ENCODE measurements at places on chromosomes 11 and 22.

- DNase-seq = no peak
Measured at GRCh38 chr11:47333886-47334443, 18.5 kb downstream of the MYBPC3 start.

GRCh38 chr11:75384438-75385080, 14.8 kb upstream of the RPS3 start:
- DNase-seq = peak; percentile 79

- DNase-seq = no peak
Measured at GRCh38 chr22:36360871-36361383, 26.8 kb downstream of the MYH9 start.

GRCh38 chr11:131154351-131154750, 216.1 kb upstream of the NTM start:
- no peak for DNase-seq

DNA sequence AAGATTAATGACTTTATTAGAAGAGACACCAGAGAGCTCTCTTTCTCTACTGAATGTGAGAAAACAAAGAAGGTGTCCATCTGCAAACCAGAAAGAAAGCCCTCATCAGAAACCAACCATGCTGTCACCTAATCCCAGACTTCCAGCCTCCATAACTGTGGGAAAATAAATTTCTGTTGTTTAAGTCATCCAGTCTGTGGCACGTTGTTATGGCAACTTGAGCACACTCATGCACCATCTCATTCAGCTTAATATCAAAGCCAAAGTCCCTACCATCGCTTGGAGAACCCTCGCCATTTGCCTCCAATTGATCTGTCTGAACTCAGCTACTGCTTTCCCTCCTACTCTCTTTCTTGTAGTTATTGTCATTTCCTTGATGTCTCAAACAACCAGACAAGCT, 766.1 kb upstream of the ARHGAP42 start:
- DNase-seq = no peak

GRCh38 chr11:113725913-113726312, 19.8 kb upstream of the TMPRSS5 start:
- DNase-seq = no peak

DNA sequence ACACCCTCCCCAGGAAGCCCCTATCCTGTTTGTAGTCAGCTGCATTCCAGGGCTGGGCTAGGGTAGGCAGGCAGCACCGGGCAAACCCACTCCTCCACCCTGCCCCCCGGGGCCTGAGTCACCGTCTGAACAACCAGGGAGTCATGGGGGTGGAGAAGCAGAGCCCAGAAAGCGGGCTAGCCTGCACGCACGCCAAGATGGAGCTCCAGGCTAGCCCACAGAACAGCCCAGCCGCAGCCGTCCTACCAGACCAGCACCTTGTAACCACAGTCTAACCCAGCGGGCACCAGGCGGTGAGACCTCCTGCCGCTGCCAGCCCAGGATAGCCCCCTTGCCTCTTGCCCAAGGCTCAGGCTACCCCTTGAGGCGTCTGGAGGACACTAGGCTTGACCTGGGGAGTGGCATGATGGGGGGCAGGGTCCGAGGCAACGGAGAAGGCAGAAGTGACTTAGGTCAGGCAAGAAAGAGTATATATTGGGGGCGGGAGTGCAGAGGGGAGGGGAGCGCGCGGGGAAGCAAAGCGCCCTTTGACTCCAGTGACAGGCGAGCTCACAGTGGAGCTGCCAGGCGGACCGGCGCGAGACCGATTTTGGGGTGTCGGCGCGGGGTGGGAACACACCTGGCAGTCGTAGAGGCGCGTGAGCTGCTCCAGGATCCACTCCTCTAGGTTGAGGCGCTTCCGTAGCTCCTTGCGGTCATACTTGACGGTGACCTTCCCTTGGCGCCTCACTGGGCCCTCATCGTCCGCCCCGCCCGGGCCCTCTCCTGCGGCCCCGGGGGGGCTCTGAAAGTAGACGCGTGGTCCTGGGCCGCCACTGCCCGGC, 734 bp downstream of the PPP1R14B start:
- peak; percentile 87 for DNase-seq

DNA sequence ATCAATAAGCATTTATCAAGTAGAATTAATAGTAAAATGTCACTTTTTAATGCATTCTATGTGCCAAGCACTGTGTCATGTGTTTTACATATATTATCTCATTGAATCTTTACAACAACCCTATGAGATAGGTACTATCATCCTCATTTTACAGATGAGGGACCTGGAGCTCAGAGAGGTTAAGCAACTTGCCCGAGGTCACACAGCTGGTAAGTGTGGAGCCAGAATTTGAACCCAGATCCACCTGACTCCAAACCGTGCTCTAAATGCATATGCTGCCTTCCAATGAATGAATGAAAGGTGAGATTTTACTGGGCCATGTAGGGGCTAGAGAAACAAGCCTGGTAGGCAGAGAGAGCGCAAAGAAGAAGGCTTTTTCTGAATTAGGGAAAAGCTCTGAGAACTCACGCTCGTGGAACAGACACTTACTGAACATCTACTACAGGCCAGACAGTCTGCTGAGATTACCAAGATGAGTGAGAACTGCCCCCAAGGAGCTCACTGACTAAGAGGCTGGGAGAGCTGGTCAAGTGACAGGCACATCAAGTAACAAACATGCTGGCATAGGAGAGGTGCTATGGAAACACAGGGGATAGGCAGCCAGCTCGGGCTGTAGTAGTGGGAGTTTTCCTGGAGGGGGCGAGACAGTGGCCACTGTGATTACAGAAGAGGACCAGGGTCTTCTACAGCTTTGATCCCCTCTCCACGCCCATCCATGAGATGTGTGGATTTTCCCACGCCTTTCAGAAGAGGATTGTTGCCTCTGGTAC, 4.4 kb downstream of the ABCG4 start:
- DNase-seq = no peak

- no peak for DNase-seq
Measured at GRCh38 chr22:50310031-50310722, 2.7 kb upstream of the PLXNB2 start.

DNA sequence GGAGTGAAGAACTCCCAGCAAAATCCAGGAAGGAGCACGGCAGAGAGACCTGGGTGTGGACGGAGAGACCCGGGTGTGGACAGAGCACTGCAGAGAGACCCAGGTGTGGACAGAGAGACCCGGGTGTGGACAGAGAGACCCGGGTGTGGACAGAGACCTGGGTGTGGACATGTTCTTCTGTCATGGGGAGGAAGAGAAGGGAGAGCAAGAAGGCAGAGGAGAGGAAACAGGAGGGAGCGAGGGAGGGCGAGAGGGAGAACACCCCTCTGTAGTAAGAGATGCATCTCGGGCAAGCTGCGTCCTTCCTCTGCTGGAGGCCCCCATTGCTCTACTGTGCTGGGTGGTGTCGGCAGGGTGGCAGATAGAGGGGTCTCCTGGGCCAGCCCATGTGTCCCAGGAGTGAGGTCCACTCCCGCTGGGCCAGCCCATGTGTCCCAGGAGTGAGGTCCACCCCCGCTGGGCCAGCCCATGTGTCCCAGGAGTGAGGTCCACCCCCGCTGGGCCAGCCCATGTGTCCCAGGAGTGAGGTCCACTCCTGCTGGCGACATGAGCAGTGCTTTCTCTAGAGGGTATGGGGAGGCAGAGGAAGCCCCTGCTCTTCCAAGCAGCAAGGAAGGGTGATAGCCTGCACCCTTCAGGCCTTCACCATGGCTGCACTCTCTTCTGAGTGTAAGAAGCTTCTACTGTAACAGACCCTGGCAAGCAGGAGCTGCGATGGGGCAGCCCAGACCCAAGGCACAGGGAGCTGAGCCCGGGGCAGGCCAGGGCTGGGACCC, 934.2 kb downstream of the BRD1 start:
- DNase-seq = no peak

GRCh38 chr11:8656291-8656690, 26.2 kb downstream of the TRIM66 start:
- DNase-seq = no peak

- no peak for DNase-seq
Measured at GRCh38 chr22:46579751-46580449, 40.3 kb upstream of the GRAMD4 start.

GRCh38 chr11:133710681-133711240, 134.6 kb downstream of the SPATA19 start:
- no peak for DNase-seq

DNA sequence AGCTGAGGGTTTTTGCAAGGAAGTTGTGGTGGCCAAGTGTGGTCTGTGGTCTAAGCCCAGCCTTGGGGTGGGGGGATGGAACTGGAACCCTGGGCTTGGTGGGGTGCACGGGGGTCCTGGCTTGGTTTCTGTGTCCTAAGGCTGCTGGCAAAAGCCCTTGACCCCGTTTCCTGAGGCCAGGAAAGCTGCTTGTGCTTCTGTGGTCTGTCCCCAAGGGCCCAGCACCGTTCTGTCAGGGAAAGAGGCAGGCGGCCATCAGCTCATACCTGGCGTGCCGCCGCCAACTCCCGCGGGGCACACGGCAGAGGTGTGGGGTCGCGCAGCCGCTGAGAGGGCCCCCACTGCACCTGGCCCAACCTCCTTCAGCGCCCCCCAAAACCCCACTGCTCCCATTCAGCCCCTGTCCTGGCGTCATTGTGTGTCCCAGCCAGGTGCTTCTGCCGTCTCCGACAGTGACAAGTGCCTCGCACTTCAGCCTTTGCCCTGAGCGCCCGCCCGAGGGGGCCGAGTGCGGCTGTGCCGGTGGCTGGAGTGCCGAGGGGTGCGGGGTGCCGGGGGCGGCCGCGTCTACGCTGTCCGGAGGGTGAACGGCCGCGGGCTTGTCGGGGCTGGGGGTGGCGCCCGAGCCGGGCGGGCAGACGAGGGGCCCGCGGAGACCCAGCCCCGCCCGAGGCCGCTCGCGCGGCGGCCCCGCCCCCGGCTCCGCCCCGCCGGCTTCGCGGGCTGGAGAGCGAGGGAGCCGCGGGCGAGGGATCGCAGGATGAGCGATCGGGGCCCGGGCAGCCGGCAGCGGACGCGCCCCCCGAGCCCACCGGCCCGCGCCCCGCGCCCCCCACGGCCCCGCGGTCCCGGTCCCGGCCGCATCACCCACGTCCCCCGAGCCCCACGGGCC, at the start of gene CNIH2:
TSS of gene CNIH2 (plus strand) at position 705 of the 892 bp plus-strand sequence. CDS start 282 bp downstream, outside the sequence.
- DNase-seq = peak; percentile 34

DNA sequence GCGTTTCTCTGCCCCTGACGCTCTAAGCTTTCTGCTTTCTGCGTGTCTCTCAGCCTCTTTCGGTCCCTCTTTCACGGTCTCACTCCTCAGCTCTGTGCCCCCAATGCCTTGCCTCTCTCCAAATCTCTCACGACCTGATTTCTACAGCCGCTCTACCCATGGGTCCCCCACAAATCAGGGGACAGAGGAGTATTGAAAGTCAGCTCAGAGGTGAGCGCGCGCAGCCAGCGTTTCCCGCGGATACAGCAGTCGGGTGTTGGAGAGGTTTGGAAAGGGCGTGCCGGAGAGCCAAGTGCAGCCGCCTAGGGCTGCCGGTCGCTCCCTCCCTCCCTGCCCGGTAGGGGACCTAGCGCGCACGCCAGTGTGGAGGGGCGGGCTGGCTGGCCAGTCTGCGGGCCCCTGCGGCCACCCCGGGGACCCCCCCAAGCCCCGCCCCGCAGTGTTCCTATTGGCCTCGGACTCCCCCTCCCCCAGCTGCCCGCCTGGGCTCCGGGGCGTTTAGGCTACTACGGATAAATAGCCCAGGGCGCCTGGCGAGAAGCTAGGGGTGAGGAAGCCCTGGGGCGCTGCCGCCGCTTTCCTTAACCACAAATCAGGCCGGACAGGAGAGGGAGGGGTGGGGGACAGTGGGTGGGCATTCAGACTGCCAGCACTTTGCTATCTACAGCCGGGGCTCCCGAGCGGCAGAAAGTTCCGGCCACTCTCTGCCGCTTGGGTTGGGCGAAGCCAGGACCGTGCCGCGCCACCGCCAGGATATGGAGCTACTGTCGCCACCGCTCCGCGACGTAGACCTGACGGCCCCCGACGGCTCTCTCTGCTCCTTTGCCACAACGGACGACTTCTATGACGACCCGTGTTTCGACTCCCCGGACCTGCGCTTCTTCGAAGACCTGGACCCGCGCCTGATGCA, at the start of gene MYOD1:
TSS of gene MYOD1 (plus strand) at position 544 of the 910 bp plus-strand sequence. CDS start at position 756, 212 bp downstream.
- DNase-seq = no peak

DNA sequence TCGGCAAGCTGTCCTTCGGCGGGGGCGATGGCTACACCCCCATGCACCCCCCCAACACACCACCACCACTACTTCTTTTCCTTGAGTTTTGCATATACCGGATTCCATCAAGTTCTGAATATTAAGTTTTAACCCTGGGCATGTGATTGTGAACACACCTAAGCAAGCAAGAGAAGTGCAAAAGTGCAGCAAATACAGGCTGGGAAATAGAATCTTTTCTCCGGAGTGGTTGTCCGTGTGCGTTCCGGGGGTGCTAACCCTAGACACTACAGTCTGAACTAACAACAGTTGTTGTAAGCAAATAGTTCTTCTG, 574 bp downstream of the PRSS23 start:
- no peak for DNase-seq

- DNase-seq = no peak
Measured at GRCh38 chr11:132605825-132606570, 926.3 kb downstream of the OPCML start.

GRCh38 chr22:27492566-27493201, 308.9 kb downstream of the MN1 start:
- DNase-seq = no peak

Data from stimulated activated CD4-positive, alpha-beta T cell treated with anti-CD3 and anti-CD28 coated beads, Interleukin-4, amount 100 ng/mL, for 24 hours (primary cell).